HTR-8/SVneo (cell line): ENCODE measurements at places on chromosomes 6 and 20.
A peak's percentile ranks its signal among the peaks of the same experiment; 100 is the strongest.

GRCh38 chr6:13733178-13733887, 21.7 kb upstream of the RANBP9 start:
- no peak for DNase-seq

- DNase-seq, result no peak
Observed at GRCh38 chr20:21981597-21982344, 276.3 kb downstream of the PAX1 start.

- DNase-seq, result no peak
Observed at GRCh38 chr6:117503211-117503610, 20.7 kb downstream of the DCBLD1 start.

DNA sequence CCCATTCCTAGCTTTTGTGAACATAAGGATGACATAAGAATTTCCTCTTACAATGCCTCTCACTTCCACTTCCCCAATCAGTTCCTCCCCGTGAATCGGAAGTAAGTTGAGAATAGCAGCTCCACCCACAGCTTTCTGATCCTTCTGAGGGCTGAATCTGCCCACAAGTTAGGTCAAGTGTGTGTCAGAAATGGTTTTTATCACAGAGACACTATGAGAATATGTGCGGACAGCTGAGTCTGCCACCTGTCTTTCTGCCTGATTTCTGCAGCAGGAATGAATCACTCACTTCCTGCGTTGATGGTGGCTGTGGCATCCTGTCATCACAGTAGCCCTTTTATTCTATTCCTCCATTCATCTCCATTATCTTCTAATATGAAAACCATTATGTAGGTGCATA, 70.2 kb downstream of the RIN2 start:
- DNase-seq, result peak; percentile 65

DNA sequence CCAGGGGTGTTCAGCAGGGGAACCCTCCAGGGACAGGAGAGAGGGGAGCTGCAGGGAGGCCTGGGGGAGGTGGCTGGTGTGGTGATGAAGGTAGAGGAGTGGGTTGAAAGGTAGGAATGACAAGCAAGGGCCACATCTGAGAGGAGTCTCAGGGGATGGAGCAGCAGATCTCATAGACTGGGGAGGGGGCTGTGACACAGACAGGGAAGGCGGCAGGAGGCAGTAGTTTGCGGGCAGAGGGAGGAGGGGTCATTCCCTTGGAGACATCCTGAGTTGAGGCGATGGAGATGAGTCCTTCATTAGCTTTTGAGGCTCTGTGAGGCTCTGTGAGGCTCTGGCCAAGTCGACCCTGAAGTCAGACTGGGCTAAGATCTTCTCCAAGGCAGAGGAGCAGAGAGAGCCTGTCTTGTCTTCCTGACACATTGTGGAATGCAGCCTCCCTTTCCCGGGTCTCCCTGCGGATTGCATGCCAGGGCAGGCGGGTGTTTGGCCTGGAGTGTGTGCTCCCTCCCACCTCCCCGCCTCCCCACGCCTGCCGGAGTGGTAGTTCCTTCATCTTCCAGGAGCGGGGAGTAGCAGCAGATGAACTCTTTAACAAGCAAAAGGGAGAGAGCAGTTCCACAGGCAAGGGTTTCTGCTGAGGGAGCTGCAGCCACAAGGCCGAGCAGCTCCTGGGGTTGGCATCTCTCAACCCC, 34.3 kb upstream of the MLN start:
- DNase-seq, result peak; percentile 57

DNA sequence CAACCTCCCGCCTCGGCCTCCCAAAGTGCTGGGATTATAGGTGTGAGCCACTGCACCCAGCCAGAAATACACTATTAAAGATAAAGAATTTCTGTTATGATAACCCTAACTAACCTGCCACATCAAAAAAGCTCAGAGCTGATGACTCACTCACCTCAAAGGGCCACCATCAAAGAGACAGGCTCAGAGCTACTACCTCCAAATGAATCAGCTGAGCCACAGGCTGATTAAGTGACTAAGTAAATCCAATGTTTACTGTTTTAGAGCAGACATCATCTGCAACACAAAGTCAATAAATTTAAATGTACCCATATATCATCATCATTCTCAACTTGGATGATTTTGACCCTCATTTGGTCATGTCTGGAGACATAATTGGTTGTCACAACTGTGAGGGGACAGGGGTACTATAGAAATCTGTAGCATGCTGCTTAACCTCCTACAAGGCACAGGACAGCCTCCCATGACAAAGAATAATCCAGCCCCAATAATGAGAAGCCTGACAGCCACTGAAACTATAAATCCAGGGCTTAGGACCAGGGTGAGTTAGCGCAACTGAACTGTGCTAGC, 106.5 kb downstream of the ATP9A start:
- DNase-seq, result peak; percentile 69

- DNase-seq, result no peak
Observed at GRCh38 chr6:49890988-49891387, 24.7 kb upstream of the CRISP1 start.

DNA sequence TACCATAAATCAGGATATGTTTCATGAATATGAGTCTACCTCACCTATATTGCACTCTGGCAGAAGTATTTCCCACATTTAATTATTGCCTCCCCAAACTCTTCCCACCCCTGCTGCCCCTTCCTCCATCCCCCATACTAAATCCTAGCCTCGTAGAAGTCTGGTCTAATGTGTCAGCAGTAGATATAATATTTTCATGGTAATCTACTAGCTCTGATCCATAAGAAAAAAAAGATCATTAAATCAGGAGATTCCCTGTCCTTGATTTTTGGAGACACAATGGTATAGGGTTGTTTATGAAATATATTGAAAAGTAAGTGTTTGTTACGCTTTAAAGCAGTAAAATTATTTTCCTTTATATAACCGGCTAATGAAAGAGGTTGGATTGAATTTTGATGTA, 6.4 kb downstream of the EDN1 start:
- DNase-seq, result no peak

DNA sequence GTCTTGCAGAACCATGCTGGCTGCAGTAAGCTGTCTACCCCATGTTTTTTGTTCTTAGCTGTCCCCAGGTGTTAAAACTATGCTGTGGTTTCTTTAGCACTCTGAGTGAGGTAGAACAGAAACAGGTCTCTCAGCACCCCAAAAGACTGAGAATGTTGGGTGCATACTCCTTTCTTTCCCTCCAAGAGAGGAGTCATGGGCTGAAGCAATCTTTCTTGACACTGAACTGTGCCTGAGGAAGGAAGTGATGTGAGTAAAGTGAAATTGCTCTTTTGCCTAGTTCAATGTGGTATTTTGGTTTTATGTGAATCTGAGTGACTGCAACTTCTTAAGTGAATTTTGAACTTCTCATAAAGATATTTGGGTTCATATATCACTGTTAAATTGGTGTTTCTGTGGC, 138.0 kb upstream of the MCHR2 start:
- no peak for DNase-seq

- no peak for DNase-seq
Observed at GRCh38 chr20:47350181-47350550, 6.3 kb downstream of the ZMYND8 start.

DNA sequence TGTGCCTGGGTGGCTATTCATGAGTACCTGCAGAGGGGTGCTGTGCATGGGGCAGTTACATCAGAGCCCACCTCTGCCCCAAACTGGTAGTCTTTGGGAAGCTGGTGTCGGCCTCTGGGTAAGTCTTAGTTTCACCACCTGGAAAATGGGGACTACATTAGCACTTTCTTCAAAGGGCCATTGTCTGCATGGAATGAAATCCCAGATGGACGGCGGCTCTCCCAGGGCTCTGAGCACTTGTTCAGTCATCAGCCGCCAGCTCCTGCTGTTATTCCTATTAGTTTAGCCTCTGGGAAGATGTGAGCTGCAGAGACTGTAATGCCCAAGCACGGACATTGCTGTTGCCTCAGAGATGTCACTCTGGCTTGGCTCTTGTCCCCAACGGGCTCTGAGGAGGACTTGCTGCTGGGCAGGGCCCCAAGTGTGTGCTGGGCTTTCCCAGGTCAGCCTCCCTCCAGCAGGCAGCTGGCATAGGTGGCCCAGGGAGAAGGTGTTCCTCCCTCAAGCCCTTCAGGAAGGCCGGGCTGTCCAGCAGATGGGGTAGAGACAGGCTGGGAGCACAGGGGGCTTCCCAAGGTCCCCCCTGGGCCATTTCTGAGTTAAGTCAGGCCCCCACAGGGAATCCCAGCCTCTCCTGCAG, 268.3 kb downstream of the TFAP2C start:
- no peak for DNase-seq
